GM12878 (cell line): ENCODE measurements at places on chromosomes 5 and 9.

DNA sequence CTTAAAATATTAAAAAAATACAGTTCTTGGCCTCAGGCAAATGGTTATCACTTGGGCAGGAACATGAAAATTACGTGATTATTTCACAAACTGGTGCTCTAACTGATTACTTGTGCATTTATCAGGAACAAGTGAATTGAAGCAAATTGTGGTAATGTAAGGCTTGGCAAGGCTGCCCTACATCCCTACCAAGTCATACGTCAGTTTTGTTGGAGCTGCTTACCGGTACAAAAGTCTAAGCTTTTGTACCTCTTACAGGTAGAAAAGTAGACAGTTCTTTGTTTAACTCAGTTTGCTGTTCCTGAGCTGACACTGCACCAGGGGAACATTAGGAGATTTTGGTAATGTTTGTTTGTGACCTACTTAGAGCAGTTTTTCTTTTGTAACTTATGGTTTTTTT is 2.2 kb downstream of the G3BP1 start:
- no peak for DNase-seq

GRCh38 chr5:1777281-1778137 is 22.1 kb downstream of the MRPL36 start:
- no peak for DNase-seq

GRCh38 chr9:124210697-124211096 is 47.1 kb upstream of the NEK6 start:
- DNase-seq, result peak; percentile 69

DNA sequence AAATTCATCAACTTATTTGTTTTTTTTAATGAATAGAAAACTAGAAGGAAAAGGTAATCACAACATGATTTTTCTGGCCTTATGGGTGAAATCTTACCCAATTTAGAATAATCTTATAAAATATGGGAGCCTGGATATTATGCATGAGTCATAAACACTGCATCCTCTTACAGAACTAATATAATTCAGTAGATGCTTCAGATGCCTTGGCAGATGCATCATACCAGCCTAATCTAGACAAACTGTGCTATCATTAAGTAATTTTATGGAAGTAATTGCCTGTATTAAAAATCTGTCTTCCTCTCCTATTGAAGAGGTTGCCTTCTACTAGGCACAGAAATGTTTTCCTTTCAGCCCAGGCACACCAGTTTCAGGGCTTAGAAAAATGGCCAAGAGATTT is 2384.6 kb upstream of the WWC1 start:
- DNase-seq, result no peak

GRCh38 chr9:33924978-33925797 is 108.2 kb downstream of the UBE2R2 start:
- DNase-seq, result no peak

- no peak for DNase-seq
Observed at GRCh38 chr9:133477992-133478850, 678 bp downstream of the SLC2A6 start.

DNA sequence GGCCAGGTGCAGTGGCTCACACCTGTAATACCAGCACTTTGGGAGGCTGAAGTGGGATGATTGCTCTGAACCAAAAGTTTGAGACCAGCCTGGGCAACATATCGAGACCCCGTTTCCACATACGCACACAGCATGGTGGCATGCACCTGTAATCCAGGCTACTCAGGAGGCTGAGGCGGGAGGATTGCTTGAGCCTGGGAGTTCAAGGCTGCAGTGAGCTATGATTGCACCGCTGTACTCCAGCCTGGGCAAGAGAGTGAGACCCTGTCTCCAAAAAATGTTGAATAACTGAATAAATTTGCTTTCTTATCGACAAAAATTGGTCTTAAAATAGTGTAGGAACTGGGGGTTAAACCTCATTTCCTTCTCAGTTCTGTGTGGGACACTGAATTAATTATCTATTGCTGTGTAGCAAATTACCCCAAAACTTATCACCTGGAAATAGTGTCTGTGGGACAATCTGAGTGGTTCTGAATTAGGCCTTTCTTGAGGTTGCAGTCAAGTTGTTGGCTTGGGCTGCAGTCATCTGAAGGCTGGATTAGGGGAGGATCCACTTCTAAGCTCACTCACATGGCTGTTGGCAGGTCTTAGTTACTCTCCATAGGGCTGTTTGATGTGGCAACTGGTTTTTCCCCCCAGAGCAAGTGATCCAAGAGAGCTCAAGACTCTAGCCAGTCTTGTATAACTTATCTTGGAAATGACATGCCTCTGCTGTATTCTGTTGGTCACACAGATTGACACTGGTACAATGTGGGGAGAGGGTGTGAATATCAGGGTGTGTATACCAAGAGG is 2.0 kb downstream of the SNX30 start:
- no peak for DNase-seq

DNA sequence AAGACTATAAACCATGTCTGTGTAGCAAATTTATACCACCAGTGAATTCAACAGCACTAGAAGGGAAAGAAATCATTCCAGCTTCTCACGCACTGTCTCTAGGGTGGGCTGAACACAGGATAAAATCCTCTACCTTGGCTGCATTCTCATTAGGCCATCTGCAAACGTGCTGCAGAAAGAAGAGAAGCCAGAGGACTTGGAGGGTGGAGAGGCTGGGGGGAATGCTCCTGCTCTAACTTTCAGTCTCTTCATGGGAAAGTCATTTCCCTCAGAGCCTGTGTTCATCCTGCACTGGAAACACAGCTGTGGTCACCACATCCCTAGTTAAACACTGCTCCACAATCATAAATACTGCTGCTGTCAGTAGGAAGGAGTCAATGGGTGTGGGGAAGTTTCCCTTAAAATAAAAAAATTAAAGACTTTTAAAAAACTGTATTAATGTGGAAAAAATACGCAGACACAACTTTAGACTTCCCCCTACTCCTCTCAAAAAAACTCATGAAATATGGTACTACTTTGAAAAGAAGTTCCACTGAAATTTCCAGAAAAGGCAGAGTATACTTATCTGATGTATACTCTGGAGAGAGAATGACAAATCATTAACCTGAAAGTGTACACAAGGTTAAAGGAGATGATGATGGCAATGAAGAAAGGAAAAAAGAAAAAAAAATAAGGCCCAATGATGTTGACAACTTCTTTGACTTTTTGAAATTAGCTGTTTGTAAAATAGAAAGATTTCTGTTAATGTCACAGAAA is 46.8 kb downstream of the LHFPL2 start:
- DNase-seq, result no peak

DNA sequence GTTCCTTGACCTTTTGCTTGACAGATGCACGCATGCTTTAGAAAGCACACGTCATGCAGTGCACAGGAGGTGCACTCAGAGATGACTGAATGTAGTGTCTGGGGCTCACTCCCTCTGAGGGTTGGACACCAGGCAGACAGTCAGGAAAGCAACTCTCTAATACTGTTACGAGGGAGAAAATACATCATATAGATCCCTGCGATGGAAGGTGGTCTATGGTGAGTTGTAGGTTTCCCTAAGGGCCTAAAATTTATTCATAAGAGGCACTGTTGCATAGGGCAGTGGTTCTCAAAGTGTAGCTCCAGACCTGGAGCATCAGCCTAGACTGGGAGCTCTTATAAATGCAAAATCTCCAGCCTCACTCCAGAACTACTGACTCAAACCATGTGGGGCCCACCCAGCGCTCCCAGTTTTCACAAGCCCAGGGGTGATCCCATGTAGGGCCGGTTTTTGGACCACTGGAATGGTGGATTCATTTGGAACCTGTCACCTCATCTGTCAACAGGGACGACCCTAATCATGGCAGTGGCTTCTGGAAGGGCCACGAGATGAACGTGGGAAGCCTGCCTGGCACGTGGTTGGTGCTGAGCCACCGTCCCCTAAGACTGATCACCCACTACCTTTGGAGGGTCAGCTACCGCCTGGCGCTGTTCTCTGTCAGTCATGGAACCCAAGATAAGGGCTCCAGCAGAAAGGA is 16.8 kb upstream of the PHF19 start:
- no peak for DNase-seq

- DNase-seq, result no peak
Observed at GRCh38 chr5:178304761-178305645, 72.4 kb upstream of the PHYKPL start.

DNA sequence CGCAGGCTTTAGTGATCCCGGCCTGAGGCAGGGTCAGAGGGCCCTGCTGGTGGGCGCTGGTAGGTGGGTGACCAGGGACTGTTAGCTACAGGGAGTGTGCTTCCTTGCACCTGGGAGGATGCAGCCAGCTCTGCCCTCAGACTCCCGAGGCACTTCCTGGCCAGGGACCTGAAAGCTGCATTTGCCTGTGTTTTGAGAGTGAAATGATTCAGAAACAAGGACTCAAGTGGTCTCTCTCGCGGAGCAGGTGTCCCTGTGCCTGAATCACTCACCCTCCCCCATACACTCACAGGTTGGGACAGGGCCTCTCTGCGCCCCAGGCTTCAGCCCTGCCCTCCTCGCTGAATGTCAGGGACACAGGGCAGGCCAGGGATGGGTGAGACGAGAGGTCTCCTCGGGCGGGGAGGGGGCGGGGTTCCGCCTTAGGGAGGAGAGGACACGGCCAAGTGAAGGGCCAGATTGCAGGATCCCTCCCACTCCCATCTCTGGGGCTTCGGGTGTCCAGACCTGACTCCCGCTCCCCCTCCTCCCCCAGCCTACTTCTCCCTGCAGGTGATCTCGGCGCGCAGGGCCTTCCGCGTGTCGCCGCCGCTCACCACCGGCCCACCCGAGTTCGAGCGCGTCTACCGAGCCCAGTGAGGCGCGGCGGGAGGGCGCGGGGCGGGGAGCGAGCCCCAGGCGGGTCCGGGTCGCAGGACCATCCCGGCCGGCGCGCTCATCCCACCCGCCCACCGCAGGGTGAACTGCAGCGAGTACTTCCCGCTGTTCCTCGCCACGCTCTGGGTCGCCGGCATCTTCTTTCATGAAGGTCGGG is 1.5 kb downstream of the LTC4S start:
- no peak for DNase-seq

GRCh38 chr9:134299068-134299467 is 27.2 kb upstream of the RXRA start:
- DNase-seq, result no peak
